M059J (cell line): ENCODE measurements at places on chromosomes 3 and 15.

- peak; percentile 96 for DNase-seq
These were observed at the start of gene PTX3 for GRCh38 chr3:157436583-157437291. PTX3 (plus strand) TSS chr3:157436850; CDS start chr3:157436934, 84 bp downstream.

- no peak for DNase-seq
These were observed 2.0 kb downstream of the RASGRF1 start for GRCh38 chr15:79088426-79089205.

DNA sequence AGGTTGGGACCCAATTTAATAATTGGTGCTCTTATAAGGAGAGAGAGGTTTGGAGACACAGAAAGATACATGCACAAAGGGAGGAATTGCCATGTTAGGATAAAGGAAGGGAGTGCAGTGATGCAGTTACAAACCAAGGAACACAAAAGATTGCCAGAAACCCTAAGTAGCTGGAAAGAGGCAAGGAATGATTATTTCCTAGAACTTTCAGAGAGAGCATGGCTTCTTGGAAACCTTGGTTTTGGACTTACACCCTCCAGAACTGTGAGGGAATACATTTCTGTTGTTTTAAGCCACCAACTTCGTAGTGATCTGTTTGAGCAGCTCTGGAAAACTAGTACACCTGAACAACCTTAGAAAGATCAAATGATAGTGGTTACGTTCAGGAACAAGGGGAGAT lies 25.0 kb upstream of the MB21D2 start:
- no peak for DNase-seq

GRCh38 chr3:155690921-155691320 lies 54.0 kb downstream of the PLCH1 start:
- no peak for DNase-seq

DNA sequence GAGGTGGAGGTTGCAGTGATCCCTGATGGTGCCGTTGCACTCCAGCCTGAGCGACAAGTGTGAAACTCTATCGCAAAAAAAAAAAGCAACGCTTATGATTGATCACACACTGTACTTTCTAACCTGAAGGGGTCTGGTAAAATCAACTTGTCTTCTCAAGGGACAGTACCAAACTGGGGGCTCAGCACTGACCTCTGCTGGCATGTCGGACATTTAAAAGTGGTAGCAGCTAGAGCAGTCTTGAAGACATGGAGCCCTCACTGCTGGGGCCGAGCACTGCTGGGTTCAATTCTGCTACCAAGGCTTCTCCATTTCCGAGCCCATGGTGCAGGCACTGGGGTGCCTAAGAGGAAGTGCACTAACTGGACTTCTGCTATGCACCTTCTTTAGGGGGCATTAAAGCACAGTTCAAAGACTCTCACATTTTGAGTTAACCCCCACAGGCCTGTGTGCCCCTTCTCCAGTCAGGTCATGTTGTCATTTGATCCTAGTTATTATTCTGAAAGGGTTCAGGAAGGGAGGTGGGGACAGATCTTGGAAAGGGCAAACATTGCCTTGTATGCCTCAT lies 26.4 kb upstream of the LAMP3 start:
- no peak for DNase-seq

GRCh38 chr3:54123776-54124196 lies 1.4 kb downstream of the CACNA2D3 start:
- no peak for DNase-seq

GRCh38 chr15:99657996-99658395 lies 75.2 kb downstream of the LYSMD4 start:
- no peak for DNase-seq

- DNase-seq = peak; percentile 96
These were observed 20.9 kb downstream of the PGBD4 start for GRCh38 chr15:34122771-34123183.
